Smooth muscle cell of the brain vasculature (primary cell): ENCODE measurements at places on chromosomes 11 and 22.

- DNase-seq = no peak
These were observed 27.9 kb downstream of the PIWIL4 start for GRCh38 chr11:94595076-94595475.

DNA sequence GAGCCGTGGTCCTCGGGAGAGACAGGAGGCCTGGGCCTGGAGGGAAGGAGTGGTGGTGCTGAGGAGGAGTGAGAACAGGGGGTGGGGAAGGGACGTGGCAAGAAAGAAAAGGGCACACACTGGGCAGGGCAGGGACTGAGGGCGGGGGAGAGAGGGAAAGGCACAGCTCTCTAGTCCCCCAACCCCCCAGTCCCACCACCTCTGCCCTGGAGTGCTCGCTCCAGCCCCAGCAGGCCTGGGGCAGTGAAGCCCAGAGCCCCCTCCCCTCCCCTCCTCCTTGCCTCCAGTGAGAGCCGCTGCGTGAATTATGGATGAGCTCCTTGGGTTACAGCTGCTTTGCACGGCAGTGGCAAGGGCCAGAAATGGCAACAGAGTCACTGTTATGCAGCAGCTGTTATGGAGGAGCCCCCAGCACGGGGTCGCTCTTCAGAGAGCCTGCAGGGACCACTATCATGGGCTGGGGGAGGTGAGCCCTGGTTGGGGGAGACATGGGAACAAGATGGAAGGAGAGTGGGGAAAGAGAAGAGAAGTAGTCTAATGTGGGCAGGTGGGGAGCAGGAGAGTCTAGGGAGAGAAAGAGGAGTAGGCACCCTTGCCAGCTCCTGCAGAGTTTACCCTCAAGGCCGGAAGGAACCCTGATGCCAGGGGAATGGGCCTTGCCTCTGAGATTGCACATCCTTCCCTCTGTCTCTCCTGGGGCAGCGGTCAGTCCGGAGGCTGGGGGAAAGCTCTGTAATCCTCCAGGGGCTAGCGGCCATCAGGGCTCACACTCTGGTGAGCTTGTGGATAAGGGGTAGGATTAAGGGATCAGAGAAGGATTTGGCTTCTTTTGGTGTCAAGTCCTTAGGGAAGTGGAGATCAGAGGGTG, 3.6 kb downstream of the RTN4RL2 start:
- no peak for DNase-seq

DNA sequence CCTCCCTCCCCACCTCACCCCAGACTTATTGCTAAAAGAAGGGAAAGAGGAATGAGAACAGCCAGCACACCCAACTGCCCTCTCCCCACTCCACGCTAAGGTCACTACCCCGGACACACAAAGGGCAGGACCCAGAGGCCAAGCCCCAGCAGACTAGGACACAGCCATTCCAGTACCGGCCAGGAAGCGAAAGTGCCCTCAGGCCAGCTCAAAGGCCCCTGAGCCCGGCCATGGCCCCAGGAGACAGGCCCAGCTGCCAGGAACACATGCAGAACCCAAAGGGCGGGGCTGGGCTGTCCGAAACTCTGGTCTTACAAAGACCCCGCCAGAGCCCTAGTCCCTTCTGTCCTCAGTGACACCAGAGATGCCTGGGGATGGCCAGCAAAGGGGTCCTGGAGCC, 5.5 kb downstream of the RCOR2 start:
- no peak for DNase-seq

DNA sequence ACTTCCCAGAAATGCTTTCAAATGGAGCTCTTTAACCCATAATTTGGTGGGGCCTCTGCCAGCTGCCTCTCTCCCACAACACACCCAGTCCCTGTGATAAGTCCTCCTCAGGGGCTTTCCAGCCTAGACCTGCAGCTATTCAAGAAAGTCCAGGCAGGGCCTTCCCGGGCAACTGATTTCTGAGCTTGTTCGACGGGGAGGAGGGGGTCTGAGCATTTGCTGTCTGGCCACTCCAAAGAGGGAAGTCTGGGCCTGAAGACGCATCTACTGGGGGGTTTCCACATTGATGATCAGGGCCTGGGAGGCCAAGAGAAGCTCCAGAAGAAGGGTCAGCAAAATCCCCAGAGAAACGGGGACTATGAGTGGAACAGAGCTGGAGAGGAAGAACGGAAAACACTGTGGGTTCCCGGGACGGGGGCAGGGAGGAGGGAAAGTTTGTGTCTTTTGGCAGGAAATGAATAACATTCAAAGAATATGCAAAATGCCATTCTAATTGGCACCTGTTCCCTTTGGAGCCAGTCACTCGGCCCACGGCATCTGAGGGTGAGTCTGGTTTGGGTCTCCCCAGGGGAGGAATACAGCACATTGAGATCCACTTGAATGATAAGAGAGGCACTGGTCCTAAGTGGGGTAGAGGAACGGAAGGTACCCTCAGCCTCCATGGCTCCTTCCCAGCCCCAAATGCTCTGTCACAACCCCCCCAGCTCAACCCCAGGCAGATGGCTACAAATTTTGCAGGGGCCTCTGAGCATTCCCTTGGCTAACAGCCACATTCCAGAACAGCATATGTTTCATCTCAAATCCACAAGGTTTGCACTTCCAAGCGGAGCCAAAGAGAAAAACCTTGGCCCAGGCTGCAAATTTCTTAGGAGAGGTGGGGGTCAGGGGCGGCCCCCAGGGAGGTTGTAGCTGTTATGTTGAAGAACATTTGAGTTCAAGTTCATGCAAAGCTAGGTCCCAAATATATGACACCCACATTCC, 72.0 kb downstream of the RPUSD4 start:
- no peak for DNase-seq
